Natural killer cell (primary cell): ENCODE measurements at places on chromosomes 11 and 22.
A peak's percentile ranks its signal among the peaks of the same experiment; 100 is the strongest.

DNA sequence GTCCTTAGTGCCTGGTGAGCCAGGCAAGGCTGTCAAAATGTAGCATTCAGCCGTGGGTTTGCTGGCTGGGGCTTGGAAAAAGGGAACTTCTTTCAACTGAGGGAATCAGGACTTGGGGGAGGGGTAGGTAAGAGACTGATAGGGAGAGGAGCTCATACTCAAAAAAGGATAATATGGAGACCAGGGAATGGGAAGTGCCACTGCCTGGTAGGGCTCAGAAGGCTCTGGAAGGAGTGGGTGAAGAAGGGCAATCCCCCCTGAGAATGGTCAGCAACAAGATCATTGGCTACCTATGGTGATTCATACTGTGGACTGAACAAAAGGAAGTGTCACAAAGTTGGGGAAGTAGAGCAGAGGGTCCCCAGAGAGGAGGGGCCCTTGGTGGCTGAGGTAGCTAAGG is 1.9 kb downstream of the CNGA4 start:
- DNase-seq: no peak
- no peak overlapping the region for H3K4me3 ChIP-seq
- no peak overlapping the region for H3K27ac ChIP-seq
- no peaks in the 10 kb centered on the region for H3K4me1 ChIP-seq
- H3K36me3 ChIP-seq: no peaks in the 10 kb centered on the region
- no peaks in the 10 kb centered on the region for H3K27me3 ChIP-seq

- no peak for DNase-seq
- no peaks in the 10 kb centered on the region for H3K36me3 ChIP-seq
- no peaks in the 10 kb centered on the region for H3K4me1 ChIP-seq
- H3K27ac ChIP-seq: no peak overlapping the region
These were observed 168.1 kb downstream of the NXPE2 start for GRCh38 chr11:114846416-114846791.

GRCh38 chr11:125918140-125918840 is 14.0 kb downstream of the DDX25 start:
- H3K27ac ChIP-seq: no peak overlapping the region
- DNase-seq: no peak
- H3K36me3 ChIP-seq: no peaks in the 10 kb centered on the region

GRCh38 chr11:30917266-30917665 is 331.1 kb upstream of the MPPED2 start:
- no peak for DNase-seq
- H3K36me3 ChIP-seq: no peaks in the 10 kb centered on the region
- H3K27ac ChIP-seq: no peak overlapping the region
- H3K27me3 ChIP-seq: no peaks in the 10 kb centered on the region
- H3K4me3 ChIP-seq: no peak overlapping the region

DNA sequence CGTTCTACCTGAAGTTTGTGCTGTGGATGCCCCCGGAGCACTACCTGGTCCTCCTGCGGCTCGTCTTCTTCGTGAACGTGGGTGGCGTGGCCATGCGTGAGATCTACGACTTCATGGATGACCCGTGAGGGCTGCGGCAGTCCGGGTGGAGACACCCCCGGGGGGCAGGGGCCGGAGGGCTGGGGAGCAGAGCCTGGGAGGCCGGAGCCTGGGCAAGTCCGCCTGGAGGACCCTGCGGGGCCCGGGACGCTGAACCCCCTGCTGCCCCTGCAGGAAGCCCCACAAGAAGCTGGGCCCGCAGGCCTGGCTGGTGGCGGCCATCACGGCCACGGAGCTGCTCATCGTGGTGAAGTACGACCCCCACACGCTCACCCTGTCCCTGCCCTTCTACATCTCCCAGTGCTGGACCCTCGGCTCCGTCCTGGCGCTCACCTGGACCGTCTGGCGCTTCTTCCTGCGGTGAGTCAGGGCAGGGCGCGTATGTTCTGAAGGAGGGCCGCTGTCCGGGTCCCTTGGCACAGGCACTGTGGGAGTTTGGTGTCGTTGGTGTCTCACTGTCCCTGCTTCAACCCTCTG is 17.3 kb downstream of the RNH1 start:
- peaks cover 10% of the 10 kb centered on the region for H3K36me3 ChIP-seq
- no peaks in the 10 kb centered on the region for H3K27me3 ChIP-seq
- H3K4me3 ChIP-seq: no peak overlapping the region

DNA sequence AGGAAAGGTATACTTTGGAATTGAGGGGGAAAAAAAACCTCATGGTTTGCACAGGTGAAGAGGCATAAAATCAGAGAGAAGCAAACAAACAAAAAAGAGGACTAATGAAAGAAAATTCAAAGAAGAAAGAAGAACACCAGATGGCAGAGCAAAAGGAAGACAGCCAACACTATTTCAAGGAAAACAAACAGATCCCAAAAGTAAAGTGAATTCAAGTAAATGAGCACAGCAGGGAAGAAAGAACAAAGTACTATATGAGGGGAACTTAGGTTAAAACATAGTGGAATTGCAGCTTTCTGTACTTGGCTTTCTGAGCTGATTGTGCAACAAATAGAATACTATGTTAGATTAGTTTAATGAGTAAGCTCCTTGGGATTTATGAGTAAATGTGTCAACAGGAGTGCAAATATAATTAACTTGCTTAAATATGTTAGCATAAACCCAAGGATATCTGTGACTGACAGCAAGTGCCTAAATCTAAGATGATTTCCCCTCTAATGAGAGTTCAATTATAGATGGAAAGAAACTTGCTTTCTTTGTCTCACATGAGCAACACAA is 404.6 kb upstream of the CNTN5 start:
- H3K4me1 ChIP-seq: no peaks in the 10 kb centered on the region
- H3K4me3 ChIP-seq: no peak overlapping the region
- no peak for DNase-seq
- no peak overlapping the region for H3K27ac ChIP-seq

DNA sequence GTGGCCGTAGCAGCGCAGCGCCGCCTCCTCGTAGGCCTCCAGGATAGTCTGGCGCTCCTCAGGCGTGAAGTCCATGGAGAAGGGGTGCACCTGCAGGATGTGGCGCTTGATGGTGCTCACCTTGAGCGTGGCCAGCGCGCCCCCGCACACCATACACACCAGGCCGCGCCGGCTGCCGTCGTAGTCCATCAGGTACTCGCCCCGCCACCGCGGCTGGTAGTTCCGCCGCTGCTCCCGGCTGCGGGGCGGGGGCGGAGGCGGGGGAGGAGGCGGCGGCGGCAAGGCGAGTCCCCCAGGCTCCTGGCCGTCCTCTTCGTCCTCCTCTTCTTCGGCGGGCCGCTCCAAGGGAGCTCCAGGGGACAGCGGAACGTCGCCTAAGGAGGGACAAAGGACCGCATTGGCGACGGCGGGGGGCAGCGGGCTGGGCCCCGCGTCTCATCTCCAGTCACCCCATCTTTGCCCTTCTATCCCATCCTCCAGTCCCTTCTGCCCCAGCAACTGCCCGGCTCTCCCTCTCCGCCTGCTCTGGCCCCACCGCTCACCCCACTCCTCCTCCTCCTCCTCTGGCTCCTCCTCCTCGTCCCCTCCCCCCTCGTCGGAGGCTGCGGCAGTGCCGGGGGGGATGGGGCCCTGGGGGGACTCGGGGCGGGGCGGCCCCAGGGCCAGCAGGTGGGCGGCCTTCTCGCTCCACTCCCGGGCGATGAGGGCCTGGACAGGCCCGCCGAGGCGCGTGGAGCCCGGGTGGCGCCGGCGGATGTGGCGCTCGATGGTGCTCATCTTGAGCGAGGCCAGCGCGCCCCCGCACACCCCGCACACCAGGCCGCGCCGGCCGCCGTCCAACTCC is 4.9 kb downstream of the ZFTA start:
- H3K36me3 ChIP-seq: no peaks in the 10 kb centered on the region
- H3K4me1 ChIP-seq: peaks cover 12% of the 10 kb centered on the region
- no peak for DNase-seq
- H3K27ac ChIP-seq: no peak overlapping the region
- H3K4me3 ChIP-seq: no peak overlapping the region

DNA sequence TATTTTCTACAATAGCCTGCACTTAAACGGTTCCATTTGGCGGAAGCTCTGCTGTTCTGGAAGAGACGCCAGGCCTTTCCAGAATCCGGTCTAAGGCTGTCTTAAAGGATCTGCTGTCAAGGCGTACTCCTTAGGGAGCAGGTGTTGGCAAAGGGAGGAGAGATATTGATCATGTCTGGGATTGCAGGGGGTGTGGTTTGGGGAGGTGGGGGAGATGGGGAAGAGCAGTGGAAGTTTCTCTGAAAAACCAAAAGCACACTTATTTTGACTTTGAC is 22.5 kb upstream of the WNT11 start:
- H3K27ac ChIP-seq: no peak overlapping the region
- H3K36me3 ChIP-seq: no peaks in the 10 kb centered on the region
- H3K4me3 ChIP-seq: no peak overlapping the region
- H3K27me3 ChIP-seq: no peaks in the 10 kb centered on the region
- H3K4me1 ChIP-seq: peaks cover 33% of the 10 kb centered on the region

DNA sequence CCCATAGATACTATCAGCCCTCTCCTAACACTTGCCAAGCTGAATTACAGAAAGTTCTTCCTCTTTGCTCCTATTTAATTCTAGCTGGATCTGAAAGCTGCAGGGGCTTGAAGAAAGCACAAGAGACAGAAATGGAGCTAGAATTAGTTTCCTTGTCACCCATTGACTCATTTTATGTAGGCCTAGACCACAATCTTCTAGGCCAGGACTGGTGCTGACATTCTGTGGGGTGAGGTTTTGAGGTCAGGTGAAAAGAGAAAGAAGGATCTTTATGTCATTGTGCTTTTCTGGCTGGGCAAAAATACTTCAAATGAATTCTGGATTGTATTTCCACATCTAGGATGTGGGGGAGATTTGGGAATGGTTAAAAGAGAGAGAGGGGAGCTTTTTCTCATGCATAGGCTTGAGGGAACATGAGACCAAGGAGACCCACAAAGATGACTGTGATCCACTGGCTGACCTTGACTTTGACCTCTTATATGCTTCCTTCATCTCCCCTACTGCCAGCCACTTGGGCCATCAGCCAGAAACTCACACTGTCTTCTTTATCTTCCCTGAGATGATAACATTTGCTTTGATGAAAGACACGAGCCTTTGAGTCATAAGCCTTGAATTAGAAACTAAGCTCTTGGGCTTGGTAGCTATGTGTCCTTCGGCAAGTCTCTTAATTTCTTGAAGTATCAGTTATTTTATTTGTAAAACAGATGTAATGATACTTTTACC is 274.9 kb upstream of the CADM1 start:
- no peaks in the 10 kb centered on the region for H3K27me3 ChIP-seq
- no peak for DNase-seq
- H3K4me3 ChIP-seq: no peak overlapping the region
- no peaks in the 10 kb centered on the region for H3K36me3 ChIP-seq
- no peak overlapping the region for H3K27ac ChIP-seq
- no peaks in the 10 kb centered on the region for H3K4me1 ChIP-seq

- H3K36me3 ChIP-seq: no peaks in the 10 kb centered on the region
- H3K4me1 ChIP-seq: no peaks in the 10 kb centered on the region
- no peaks in the 10 kb centered on the region for H3K27me3 ChIP-seq
- no peak for DNase-seq
- H3K4me3 ChIP-seq: no peak overlapping the region
These were observed 270.0 kb downstream of the SOX6 start for GRCh38 chr11:16086229-16086819.

GRCh38 chr11:3165152-3165705 is at the start of gene OSBPL5:
TSS of gene OSBPL5 (minus strand) at chr11:3165310. CDS start at chr11:3129148, 36,162 bp downstream.
- peak; percentile 70 for DNase-seq
- peak within 1 kb of the TSS; percentile 58 for H3K27ac ChIP-seq
- peaks cover 6% of the 10 kb centered on the region for H3K27me3 ChIP-seq
- H3K4me1 ChIP-seq: peaks cover 71% of the 10 kb centered on the region
- H3K36me3 ChIP-seq: peaks cover 3% of the 10 kb centered on the region

GRCh38 chr22:46913351-46913750 is 150.9 kb downstream of the TBC1D22A start:
- no peak overlapping the region for H3K27ac ChIP-seq
- no peak overlapping the region for H3K4me3 ChIP-seq
- no peak for DNase-seq
- peaks cover 29% of the 10 kb centered on the region for H3K36me3 ChIP-seq
- no peaks in the 10 kb centered on the region for H3K27me3 ChIP-seq

DNA sequence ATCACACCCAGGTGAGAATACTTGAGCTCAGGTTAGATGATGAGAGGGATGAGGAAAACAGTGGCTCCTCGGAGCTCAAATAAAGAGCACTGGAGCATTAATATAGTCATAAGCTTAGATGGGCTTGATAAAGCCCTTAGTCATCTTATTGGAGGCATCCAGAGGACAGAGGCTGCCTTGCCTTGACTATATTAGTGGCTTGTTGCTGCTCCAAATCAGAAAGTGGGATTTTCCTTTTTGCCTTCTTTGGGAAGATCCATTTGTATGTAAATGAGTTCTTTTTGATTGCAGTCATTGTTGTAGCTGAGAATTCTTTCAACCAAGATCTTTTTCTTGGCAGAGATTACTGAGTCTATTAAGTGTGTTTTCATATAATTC is 18.9 kb downstream of the ADM start:
- H3K27me3 ChIP-seq: no peaks in the 10 kb centered on the region
- H3K4me3 ChIP-seq: no peak overlapping the region
- H3K36me3 ChIP-seq: no peaks in the 10 kb centered on the region
- no peak for DNase-seq
- no peaks in the 10 kb centered on the region for H3K4me1 ChIP-seq
- no peak overlapping the region for H3K27ac ChIP-seq

GRCh38 chr11:77236901-77237300 is 64.6 kb downstream of the GDPD4 start:
- H3K4me1 ChIP-seq: no peaks in the 10 kb centered on the region
- H3K4me3 ChIP-seq: no peak overlapping the region
- no peak for DNase-seq
- H3K27ac ChIP-seq: no peak overlapping the region
- H3K36me3 ChIP-seq: no peaks in the 10 kb centered on the region

- no peaks in the 10 kb centered on the region for H3K4me1 ChIP-seq
- H3K27me3 ChIP-seq: no peaks in the 10 kb centered on the region
- H3K36me3 ChIP-seq: no peaks in the 10 kb centered on the region
- no peak overlapping the region for H3K27ac ChIP-seq
- no peak overlapping the region for H3K4me3 ChIP-seq
- DNase-seq: no peak
These were observed 14.5 kb downstream of the MUC2 start for GRCh38 chr11:1088927-1089737.

DNA sequence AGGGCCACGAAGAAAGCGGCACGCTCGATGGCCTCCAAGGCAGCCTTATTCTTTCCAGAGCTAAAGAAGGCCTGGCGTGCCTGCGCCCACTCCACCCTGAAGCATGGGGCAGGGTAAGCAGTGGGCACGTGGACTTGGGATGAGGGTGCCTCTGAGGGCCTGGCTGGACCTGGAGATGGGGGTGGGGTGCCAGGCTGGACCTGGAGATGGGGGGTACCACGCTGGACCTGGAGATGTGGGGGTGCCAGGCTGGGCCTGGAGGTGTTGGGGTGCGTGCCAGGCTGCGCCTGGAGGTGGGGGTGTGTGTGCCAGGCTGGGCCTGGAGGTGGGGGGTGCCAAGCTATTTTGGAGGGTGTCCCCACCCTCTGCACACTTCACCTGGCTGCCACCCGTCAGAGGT is 5.3 kb downstream of the CPT1B start:
- peaks cover 16% of the 10 kb centered on the region for H3K36me3 ChIP-seq
- no peak overlapping the region for H3K4me3 ChIP-seq
- H3K4me1 ChIP-seq: peaks cover 9% of the 10 kb centered on the region

- H3K27me3 ChIP-seq: no peaks in the 10 kb centered on the region
- DNase-seq: no peak
- H3K4me1 ChIP-seq: peaks cover 16% of the 10 kb centered on the region
- peak overlapping the region; percentile 70 for H3K27ac ChIP-seq
- H3K36me3 ChIP-seq: no peaks in the 10 kb centered on the region
These were observed 831 bp upstream of the TMEM135 start for GRCh38 chr11:87036756-87037449.

- H3K27me3 ChIP-seq: no peaks in the 10 kb centered on the region
These were observed 390.0 kb downstream of the NTM start for GRCh38 chr11:131760091-131761061.
